LHCN-M2 (cell line): ENCODE measurements at places on chromosomes 2 and 18.
A peak's percentile ranks its signal among the peaks of the same experiment; 100 is the strongest.

DNA sequence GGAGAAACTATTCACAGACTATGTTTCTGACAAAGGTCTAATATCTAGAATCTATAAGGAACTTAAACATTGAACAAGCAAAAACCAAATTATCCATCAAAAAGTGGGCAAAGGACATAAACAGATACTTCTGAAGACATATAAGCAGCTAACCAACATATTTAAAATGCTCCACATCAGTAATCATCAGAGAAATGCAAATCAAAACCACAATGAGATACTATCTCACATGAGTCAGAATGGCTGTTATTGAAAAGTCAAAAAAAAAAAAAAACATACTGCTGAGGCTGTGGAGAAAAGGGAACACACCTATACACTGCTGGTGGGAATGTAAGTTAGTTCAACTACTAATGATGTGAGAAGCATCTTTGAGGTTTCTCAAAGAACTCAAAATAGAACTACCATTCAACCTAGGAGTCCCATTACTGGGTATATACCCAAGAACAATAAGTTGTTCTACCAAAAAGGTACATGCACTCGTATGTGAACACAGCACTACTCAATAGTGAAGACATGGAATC lies 220.4 kb upstream of the TFPI start:
- DNase-seq = peak; percentile 76

GRCh38 chr2:189982780-189983394 lies 79.6 kb downstream of the MSTN start:
- DNase-seq = no peak

- no peak for DNase-seq
These were observed 101.1 kb upstream of the EPHA4 start for GRCh38 chr2:221673248-221673647.

GRCh38 chr2:64928813-64929212 lies 60.4 kb upstream of the SLC1A4 start:
- DNase-seq = no peak

DNA sequence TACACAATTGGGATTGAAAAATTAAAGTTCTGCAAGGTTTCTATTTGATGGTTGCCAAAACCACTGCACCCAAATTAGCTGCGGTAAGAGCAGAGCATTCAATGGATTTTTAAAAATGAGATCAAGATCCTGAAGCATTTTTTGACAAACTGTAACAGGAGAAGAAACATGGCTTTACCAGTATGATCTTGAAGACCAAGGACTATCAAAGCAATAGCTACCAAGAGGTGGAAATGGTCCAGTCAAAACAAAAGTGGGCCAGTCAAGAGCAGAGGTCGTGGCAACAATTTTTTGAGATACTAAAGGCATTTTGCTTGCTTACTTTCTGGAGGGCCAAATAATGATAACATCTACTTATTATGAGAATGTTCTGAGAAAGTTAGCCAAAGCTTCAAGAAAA lies 186.8 kb downstream of the RDH14 start:
- no peak for DNase-seq

DNA sequence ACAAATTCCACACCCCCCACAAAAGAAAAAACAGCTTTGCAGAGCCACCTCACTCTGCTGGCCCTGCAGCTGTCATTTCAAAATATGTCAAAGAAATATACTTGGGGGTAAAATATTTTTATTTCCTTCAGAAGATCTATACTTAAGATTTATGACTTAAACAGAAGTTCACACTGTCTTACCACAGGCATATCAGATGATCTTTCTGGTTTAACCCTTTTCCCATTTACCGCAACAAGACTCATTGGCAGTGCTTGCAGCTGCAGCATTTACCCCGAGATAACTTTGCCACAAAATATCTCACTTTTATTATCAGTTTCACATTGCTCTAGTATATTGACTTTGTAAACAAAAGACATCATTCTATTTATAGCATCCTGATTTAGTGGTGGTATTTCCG lies 21.6 kb upstream of the SLC35G4 start:
- DNase-seq = peak; percentile 11

DNA sequence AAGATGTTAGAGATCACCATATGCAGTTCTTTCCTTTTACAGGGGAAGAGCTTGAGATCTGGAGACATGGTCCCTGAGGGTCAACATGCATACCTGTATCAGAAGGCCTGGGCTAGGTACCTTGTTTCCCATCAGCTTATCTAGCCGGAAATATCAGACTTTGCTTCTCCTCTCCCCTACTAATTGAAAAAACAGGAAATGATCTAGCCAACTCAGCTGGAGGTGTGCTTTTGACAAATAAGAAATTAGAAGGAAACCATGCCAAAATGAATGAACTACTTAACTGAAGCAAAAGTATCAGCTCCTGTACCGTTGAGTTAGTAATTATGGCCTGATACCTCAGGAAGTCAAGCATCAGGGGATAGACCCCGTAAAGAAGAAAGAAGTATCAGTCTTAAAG lies 20.4 kb downstream of the PKP4 start:
- no peak for DNase-seq

GRCh38 chr2:12490641-12491040 lies 226.1 kb upstream of the TRIB2 start:
- no peak for DNase-seq

DNA sequence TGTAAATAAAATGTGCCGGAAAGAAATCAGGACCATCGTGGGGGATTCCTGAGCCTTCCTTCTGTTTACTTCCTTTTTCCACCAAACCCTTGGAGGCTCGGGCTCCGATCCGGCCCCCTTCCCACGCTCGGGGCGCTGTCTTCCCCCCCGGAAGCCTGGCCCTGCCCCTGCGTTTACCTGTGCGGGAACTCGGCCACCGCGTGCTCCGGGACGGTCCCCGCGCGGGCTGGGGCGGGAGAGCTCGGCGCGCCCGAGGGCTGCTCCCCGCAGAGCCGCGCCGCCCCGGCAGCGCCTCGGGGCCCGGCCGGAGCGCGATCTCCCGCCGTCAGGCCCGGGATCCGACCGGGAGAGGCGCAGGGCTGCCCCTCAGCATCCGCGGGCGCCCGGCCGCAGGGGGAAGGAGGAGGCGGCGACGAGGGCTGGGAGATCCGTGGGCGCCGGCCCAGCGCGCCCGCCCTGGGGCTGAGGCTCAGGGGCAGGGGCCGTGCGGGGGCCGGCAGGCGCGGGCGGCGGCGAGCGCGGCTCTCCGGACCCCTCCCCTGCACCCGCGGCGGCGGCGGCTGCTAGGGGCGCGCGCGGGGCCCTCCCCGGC lies 435 bp downstream of the ADCY3 start:
- no peak for DNase-seq

- no peak for DNase-seq
These were observed 100.4 kb upstream of the DDX18 start for GRCh38 chr2:117714110-117714509.

DNA sequence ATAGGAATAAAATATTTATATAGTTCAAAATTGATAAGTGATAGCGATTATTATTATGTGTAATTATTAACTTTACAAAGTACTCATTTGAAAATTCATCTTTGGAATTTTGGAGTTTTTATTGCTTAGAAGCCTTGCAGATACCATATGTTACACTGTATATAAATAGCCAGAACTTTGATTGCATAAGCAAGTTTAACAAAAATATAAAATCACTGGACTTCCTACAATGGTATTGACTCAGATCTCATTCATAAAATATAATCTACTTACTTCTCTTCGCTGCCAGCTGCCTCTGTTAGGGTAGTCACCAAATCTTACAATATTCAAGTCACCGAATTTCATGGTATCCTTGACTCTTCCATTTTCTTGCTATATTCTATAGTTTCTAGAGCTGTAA lies 22.5 kb downstream of the KLHL14 start:
- no peak for DNase-seq

DNA sequence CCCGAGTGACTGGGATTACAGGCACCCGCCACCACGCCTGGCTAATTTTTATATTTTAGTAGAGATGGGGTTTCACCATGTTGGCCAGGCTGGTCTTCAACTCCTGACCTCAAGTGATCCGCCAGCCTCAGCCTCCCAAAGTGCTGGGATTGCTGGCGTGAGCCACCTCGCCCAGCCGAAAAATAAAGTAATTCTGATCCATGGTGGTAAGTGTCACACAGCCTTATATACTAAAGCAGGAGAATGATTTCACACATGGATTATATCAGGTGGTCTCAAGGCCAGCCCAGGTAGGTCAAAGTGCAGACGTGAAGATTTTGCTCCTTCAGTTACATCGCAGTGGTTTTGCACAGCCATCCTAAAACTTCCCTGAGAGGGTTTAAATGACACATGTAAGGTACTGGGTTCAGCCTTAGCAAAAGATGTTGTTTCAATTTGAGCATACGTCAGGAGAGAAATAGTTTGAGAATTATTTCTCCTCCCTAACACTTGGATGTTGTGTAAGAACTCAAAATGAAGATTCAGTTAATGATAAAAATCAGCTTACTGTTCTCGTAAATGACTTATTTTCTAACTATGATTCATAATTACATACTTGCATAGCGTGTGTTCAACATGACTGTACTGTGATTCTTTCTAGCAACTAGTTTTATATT lies 93.0 kb upstream of the SLC39A10 start:
- peak; percentile 49 for DNase-seq

GRCh38 chr2:238260883-238261282 lies 21.0 kb upstream of the HES6 start:
- DNase-seq = no peak

DNA sequence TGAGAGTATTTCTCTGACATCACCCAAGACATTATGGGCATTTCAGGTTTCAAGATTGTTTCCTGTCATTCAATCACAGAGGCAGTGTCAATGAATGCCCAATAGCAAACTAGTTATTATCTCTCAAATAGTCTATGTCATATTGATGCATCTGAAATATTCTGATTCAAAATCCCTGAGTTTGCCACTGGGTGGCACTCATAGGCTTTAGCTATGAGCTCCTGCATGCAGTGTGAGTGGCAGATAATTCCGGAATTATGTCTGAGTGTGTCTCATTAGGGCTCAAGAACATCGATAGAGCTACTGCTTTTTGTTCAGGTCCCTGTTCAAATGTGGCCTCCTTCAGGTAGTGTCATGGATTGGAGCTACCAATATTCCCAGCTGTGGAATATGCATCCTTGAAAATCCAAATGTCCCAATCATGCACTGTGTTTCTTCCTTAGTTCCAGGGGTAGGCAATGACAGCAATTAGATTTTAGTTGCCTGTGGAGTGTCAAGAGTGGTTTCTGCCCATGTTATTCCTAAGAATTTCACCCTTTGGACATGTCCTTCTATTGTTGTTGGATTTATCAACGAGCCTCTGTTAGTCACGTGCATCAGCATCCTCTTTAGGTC lies 7.8 kb upstream of the OR6B3 start:
- DNase-seq = peak; percentile 48

GRCh38 chr2:121356058-121356640 lies 71.1 kb upstream of the TFCP2L1 start:
- peak; percentile 74 for DNase-seq

DNA sequence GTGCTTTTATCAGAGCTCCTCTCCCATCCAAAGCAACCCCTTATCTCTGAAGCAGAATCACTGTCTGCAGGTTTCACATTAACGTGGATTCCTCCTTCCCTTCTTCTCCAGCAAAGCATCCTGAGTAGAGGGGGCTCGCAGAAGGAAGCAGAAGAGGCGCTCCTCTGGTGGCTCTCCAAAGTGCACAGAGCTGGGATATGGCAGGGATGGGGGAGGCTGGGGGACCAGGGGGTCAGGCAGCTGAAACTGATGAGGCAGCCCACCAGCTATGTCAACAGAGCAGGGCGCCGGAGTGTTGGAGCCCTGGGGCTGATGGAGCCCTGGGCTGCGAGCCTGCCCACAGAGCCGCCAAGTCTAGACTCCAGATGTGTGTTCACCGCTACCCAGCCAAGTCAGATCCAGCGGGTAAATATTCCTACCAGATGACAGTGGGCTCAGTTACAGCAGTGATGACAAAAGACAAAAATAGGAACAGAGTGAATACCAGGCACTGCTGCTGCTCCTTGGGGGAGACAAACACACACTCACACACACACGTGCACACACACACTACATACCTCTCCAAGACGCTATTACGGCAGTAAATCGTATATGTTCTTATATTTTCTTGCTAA lies 678.3 kb upstream of the ID2 start:
- peak; percentile 27 for DNase-seq

- DNase-seq = no peak
These were observed 59.1 kb downstream of the NCK2 start for GRCh38 chr2:105803773-105804172.

GRCh38 chr2:189022492-189022891 lies 48.3 kb downstream of the COL3A1 start:
- no peak for DNase-seq

DNA sequence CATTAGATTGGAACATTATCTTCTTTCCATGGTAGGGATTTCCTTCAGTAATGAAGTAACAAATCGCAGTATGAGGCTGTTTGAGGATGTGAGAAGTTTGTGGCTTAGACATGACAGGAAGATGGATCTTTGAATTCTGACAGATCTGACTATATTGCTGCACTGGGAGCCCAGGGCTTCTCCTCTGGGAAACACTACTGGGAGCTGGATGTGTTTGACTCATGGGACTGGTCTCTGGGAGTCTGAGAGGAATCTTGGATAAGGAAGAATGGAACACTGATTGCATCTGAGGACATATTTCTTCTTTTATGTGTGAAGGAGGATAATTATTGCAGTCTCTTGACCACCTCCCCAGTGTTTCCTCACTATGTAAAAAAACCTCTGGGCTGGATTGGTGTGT lies 77.2 kb upstream of the ST6GAL2 start:
- DNase-seq = no peak

GRCh38 chr2:215536510-215536909 lies 100.6 kb upstream of the FN1 start:
- peak; percentile 80 for DNase-seq

GRCh38 chr2:40434731-40435271 lies 17.1 kb downstream of the SLC8A1 start:
- DNase-seq = peak; percentile 98

- no peak for DNase-seq
These were observed 312.9 kb downstream of the GULP1 start for GRCh38 chr2:188604579-188604978.

DNA sequence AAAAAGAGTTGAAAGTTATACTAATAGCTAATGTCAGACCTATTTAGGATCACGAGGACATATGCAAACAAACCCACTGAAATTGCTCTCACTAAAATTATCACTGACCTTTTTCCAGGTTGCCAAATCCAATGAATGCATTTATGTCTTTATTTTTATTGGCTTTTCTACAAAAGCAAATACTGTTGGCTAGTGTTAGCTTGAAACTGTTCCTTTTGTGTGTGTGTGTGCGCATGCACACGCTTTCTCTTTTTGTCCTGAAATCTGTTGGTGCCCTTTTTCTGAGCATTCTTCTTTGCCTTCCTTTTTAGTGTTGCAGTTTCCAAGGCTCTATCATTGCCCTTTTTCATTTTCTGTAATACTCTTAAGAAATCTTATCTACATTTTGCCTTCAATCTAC lies 1269.2 kb downstream of the LRP1B start:
- DNase-seq = no peak

GRCh38 chr2:172128484-172128883 lies 25.8 kb upstream of the DLX2 start:
- no peak for DNase-seq

DNA sequence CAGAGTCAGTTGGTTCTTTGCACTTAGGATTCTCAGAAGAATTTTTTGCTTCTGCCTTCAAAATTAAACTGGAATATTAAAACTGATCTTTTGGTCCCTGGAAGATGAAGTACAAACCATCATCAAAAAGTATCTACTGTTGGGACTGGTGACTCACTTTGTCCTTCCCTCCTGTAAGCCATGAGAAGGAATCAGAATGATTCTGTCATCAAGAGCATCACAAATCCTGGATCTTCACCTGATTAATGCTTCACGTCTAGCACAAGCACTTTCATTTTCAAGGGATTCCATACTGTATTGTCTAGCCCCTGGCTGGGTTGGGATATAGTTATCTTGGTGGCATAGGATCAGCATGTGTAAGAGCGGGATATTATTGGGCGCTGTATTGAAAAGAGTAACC lies 69.3 kb upstream of the CYP1B1 start:
- DNase-seq = peak; percentile 22
